IPS DF 19.7 (cell line): ENCODE measurements at places on chromosomes 2 and 18.

- DNase-seq, result no peak
Observed at GRCh38 chr2:76080154-76080553, 369.4 kb upstream of the GCFC2 start.

GRCh38 chr2:168920504-168921157, 19.5 kb downstream of the G6PC2 start:
- no peak for DNase-seq

- DNase-seq, result no peak
Observed at GRCh38 chr2:29097569-29097968, 17.6 kb upstream of the CLIP4 start.

DNA sequence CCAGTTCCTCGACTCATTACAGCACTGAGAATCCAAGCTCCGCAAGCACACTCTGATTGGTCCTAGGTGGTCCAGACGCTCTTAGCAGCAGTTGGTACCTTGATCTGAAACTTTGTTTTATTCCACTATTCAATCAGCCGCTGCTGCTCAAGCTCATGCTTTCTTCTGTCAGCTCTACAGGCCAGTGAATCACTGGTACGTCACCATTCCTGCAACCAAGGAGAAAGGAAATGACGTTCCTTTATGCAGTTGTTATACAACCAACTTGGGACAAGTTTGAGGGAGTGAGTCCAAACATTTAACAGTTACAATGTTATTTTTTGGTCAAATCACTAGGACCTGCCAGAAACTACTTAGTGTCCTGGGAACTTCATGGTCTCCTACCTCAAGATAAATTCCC, 398.8 kb upstream of the TMEFF2 start:
- DNase-seq, result no peak

DNA sequence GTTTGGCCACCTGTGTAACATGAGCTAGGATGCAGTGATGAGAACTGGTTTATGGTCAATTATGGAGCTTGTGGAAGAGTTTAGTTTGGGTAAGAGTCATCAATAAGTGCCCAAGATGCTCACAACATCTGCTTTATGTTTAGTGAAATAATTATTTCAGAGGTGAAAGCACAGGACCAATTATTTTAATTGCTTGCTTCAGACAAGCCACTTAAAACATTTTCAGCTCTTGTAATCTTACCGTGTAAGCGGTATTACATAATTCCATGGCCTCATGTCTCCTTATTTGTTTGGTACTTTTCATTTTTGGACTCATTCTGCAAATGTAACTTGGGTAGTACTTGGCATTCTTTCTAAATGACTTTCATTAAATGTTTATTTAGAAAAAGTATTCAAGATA, 5.4 kb downstream of the B3GNT2 start:
- DNase-seq, result no peak
